ENCODE measurements at places on chromosomes 1 and 21.

GRCh38 chr1:103525114-103525606 is 339 bp upstream of the RNPC3 start:
- no peak for DNase-seq

DNA sequence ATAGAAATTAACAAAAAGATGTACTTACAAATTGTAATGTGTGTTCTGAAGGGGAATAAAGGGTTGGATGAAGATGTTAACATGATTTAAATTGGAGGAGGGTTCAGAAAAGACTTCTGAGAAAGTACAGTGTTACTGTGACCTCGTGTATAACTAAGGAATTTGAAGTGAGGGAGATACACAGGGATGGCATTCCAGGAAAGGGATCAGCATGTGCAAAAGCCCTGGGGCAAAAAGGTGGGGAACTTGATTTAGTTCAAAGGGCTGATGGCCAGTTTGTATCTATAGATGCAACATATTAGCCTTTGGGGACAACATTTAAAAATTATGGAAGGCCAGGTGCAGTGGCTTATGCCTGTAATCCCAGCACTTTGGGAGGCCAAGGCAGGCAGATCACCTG is 33.3 kb upstream of the DEGS1 start:
- no peak for DNase-seq

DNA sequence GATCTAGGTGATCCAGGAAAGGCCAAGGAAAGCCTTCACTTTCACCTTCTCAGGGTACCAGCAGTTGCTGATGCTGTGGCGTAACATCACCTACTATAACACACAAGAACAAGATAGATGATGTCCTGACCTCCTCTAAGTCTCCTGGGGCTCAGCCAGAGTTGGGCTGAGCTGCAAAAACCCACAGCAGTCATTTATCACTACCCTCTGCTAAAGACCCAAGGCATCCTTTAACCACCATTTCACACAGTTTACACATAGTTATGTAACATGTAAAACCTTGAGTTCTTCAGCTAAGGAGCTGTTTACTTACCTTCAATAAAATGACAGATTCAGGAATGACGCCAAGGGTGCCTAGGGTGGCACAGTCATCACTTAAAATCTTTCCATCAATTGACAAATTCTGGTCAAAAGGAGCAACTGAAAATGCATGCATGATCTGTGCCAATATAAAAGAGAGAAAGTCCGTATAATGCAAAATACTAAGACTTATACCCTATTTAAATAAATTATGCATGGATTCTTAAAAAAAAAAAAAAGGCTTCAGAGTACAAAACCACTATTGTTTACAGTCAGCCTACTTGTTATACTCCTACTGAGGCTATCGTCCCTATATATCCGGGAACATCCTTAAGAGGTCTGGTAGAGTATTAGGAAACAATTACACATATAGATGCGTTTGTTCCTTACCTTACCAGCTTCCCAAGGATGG is 20.7 kb upstream of the RAP1GAP start:
- DNase-seq: no peak

DNA sequence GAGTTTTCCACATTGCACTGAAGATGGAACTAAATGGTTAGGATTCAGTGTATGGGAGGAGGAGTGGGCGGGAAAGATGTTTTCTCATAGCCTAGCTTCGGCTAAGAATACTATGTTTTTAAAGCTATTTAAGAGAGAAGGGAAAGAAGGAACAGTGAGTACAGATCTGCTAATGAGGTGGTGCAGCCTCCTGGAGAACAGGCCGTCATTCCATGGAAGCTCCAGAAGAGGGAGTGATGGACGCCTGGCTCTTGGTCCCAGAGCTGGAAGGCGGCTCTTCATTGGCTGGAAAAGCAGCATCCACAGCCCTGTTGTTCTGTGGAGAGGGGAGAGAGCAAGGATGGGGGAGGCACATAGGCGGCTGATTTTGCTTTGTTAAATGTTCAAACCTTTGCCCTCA is 6.9 kb downstream of the CAMK1G start:
- no peak for DNase-seq

DNA sequence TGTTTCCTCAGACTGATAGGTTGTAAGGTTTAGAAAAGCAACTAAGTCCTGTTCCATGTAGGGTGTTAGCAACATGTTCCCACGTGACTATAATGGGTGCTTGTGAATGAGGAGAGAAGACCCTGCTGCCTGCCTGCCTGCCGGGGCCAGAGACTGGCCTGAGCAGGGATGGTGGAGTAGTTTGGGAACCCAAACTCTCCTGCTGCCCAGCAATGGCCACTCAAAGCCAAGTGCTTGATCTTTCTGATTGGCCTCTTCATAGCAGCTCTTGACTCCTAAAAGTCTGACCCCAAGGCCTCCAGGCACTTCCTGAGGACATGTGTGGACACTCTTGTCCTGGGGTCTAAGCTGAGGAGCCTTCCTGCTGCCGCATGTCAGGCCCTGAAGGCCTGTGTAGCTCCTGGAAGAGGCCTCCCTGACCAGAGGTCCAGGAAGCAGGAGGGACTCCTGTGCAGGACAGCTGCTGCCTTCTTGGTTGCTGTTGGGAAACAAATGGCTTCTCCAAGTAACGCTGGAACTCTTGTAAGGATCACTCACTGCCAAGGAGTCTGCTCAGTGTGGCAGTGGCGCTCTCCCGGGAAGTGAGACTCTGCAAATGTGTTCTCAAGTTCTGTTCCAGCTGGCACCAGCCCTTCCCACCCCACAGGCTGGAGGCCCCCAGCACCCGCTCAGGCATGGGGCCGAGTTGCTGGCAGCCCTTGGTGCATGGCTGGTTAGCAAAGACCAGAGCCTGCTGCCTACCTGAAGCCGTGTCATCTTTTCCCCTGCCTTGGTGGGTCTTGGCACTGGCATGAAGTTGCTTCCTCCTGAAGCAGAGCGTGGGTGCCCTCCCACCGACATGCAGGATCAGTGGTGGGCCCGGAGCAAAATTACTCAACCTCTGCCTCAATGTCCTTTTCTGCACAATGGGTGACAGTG is 35.5 kb downstream of the MAN1C1 start:
- no peak for DNase-seq

- DNase-seq: no peak
These were observed 25.2 kb upstream of the SCYL3 start for GRCh38 chr1:169918927-169919326.

DNA sequence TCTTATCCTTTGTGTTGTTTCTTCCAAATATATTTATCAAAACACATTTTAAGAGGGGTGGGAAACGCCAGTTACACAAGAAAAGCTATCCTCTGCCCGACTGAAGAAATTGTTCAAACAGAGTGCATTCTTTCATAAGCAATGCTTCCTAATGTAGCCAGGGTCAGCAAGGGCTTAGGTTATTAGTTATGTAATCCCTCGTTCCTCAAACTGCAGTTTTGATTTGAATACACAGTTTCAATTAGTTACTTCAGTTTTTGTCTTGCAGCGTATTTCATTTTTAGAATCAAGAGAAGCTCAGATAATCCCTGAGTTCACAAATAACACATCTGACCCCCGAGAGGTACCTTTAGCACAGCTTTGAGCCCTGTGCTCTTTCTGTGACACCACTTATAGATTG is 141.7 kb upstream of the NRIP1 start:
- DNase-seq: no peak

GRCh38 chr1:91870322-91870721 is 15.6 kb downstream of the TGFBR3 start:
- DNase-seq: no peak

GRCh38 chr1:65355031-65355712 is 45.8 kb downstream of the DNAJC6 start:
- no peak for DNase-seq

DNA sequence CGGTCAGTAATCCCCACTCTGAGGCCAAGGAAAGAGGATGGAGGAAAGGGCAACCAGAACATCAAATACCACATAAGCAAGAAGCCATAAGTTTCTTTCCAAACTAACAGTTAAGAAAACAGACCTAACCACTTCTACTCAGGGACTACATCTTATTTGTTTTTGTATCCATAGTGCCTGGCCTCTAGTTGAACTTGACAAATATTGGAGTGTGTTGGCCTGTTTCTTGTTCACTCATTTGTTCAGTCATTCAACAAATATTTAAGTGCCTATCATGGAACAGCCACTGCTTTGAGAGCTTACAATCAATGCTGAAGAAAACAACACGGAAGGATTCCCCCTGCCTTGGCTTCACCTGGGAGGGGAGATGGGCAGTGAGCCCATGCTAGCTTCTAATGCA is 69.7 kb downstream of the ST6GALNAC3 start:
- DNase-seq: no peak

All from D721Med (cell line).